ENCODE measurements at places on chromosomes 2 and 18.

- no peak for DNase-seq
Measured at GRCh38 chr2:72722492-72723070, 103.3 kb downstream of the EXOC6B start.

DNA sequence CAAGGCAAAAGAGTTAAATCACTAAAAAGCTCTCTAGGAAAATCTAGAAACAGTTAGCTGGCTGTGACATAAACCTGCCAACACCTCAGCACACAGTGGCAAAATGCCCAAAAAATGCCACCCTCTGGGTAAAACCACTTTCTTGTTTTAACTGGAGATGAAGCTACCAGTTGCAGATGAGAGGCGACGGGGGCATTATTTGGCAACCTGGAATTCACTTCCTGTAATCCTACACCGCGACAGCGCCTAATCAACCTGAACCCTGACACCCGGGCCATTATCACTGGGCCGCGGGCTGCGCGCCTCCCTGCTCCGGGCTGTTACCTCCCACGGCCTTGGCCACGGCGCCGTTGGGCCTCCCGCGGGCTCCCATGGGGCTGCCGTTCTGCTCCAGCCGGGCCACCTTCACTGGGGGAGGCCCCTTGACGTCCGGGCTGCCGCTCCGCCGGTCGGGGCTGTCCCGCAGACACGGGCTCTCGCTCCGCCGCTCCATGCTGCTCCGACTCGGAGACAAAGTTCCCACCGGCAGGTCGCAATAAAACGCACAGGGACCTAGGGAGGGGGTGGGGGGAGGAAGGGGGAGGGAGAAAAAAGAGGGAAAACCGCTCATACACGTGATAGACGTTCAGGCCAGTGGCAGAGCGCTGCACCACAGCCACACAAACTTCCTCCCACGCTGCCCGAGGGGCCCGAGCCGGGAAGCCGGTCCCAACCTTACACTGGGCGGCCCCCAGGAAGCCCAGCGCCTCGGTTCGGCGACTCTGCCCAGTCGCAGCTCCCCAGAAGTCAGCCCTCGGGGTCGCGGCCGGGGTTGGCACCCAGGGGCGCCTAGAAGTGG is 2.0 kb downstream of the SATB2 start:
- DNase-seq: peak; percentile 58

- no peak for DNase-seq
Measured at GRCh38 chr2:16256601-16257321, 316.4 kb downstream of the MYCN start.

DNA sequence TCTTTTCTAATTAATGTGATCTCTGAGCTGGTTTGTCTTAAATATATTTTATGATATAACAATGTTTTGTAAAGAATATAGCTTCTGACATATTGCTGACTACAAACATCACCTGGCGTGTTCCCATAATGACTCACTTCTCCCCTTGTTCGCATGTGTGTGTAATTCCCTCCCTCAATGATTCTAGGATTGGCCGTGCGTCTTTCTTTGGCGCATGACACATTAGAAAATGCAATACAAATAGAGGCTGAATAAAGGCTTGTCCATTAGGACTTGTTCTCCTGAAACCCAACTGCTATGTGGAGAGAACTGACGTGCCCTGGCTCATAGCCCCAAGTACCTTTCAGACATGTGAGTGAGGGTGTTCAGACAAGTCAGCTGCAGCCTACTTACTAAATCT is 159.7 kb upstream of the CDH20 start:
- DNase-seq: no peak

DNA sequence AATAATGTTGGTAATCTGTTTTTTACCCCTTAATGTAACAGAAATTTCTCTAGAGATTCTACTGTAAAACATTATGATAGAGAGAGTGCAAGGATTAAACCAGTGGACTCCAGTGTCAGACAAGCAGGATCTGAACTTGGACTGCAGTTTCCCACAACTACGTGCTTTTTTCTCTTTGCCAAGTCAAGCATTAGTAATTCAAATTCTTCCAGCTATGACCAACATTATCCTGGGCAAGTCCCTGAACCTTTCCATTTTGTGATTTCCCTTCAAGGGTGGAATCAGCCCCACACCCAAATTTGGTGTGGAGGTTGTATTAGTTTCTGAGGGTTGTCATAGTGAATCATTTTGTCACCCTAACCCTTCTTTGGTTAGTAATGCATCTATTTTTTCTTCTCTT is 482.0 kb downstream of the ZNF516 start:
- no peak for DNase-seq

GRCh38 chr2:226725126-226725860 is 74.3 kb downstream of the IRS1 start:
- peak; percentile 16 for DNase-seq

DNA sequence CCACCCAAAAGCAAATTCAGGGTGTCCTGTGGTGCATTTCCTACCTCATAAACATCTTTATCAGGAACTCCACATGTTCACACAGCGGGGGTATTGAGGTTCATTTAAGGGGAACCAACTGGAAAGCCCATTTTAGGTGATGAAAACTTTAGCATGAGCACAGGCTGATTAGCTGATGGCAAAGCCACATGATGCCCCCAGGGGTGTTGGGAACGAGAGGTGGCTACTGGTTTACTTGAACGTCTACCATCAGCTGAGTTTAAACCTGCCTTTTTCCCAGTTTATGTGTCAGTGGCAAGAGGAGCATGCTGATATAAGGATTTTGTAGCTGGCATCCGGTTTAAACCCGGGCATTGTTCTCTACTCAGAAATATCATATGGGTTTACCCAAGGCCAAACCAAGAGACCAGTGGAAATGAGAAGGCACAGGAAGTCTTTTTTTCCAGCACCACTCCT is 54.5 kb upstream of the UPP2 start:
- no peak for DNase-seq

DNA sequence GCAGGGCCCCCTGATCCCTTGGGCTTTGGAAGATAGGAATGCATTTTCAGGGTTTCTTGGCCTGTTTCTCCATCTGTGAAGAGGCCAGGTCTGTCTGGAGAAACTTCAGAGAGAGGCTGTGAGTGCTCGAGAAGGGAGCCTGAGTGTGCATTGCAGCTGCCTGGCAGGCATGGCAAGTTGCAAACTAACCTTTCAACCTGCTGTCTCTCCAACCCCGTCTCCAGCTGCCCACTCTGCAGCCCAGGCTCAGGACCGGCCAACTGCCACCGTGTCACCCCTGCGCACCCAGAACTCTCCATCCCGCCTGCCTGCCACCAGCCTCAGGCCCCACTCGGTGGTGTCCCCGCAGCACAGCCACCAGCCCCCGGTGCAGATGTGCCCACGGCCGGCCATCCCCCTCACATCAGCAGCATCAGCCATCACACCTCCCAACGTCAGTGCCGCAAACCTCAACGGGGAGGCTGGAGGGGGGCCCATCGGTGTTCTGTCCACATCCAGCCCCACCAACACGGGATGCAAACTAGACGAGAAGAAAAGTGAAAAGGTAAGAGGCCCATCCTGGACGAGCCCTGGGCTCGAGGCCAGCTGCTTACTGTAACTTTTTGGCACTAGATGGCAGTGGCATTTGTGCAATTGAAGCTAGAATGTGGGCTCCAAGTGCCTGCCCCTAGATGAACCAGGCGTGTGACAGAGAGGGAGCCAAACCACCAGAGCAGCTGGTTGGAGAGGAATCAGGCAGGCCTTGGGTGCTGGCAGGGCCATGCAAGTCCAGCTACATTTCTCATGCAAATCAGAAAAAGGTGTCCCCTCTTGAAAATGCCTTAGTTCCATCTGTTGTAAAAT is 164.6 kb downstream of the SEPTIN10 start:
- peak; percentile 78 for DNase-seq
